Left forelimb (tissue), 1 donor: ENCODE measurements at places on chromosomes 3 and 15.

DNA sequence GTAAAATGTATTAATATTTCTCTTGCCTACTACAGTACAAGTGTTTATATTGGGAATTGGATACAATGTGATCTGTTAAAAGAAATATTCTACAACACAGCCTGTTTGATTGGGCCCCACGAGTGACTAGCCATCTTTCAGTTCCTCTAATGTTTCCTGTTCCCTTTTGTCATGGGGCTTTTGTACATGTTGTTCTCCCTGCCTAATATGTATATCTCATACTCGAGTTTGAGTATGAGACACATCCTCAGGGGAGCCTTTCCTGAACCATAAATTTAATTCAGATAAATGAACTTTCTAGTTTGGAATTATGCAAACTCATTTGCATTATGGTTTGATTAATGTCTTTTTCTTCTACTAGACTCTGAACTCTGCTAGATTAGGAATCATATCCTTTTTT, 65.5 kb downstream of the MEF2A start:
- DNase-seq = no peak

- DNase-seq = no peak
Observed at GRCh38 chr3:30241721-30242120, 364.7 kb upstream of the TGFBR2 start.

DNA sequence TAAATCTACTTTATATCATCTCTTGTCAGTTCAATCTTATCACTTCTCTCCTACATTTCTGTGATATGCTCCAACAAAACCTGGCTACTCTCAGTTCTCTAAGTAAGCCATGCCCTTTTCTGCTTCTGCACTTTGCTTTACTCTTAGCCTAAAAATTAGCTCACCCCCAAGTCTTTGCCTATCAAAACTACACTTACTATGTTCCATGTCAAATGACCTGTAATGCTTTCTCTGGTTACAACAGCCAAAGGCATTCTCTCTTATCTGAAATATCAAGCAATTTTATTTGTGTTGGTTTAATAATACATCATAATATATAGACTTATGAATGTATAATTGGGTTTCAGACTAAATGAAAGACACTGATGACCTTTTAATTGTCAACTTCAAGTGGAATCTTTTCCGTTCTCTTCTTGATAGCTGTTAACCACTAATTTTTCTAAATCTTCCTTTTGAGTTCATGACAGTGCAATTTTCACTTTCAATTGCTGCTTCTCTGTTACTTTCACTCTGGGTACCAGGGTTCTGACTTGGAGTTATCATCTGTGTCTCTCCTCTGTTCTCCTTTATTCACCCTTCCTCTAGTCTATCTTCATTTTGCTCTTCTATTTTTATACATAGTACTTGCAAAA, 619.0 kb upstream of the GOLIM4 start:
- no peak for DNase-seq

- no peak for DNase-seq
Observed at GRCh38 chr3:126528419-126528799, 4.5 kb downstream of the CHST13 start.

- DNase-seq = no peak
Observed at GRCh38 chr3:42572278-42572677, 9.5 kb downstream of the SEC22C start.

- DNase-seq = no peak
Observed at GRCh38 chr3:190883973-190884832, 21.7 kb upstream of the GMNC start.

DNA sequence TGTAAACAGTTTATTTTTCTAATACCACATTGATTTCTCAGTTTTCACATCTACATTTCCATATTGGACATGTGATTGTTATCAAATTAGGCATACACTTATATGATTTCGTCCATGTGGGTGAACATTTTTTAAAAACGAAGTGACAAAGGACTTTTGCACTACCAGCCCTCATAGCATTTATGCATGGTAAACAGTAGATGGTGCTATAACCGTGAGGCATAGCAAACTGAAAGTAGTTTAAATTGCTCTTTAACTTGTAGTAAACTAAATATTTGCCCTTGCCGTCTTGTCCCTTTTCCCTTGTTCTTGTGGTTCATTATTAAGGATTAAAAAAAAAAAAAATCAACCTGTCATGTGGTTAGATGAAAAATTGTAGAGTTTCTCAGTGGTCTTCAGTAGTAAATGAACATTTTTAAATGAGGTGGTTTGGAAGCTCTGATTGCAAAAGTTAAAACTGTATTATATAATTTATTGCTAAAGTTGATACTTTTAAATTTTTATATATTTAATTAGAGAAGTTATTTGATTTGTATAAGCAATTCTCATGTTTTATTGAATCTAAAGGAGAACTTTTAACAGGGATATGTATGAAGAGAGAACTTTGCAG, 24.0 kb downstream of the STX19 start:
- DNase-seq = no peak

DNA sequence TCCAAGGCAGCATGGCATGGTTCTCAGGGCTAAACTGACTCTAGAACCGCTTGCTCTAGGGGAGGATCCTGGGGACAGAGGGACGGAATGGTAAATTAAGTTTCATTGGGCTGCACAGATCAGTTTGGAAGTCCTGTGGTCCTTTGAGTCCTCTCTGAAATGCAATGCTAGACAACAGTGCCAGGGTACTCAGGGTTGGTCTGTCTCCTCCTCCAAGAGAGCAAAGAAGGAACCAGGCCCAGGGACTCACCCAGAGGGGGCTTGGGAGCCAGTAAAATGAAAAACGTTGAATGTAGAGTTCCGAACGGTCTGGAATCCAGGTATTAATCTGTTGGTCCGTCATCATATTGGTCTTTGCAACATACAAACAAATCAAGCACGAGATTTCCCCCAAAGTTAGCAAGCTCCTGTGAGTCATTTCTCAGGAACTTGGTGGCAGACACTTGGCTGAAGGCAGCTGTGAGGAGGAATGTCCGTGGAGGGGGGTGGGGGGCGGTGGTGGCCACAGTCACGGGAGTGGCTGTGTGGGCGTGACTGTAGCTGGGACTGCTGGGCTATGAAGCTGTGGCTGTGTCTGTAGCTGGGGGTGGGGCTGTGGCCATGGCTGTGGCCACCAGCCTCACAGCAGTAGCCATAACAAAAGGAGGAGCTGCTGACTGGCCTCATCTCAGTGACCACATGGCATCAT, 361.0 kb downstream of the SHQ1 start:
- DNase-seq = no peak

DNA sequence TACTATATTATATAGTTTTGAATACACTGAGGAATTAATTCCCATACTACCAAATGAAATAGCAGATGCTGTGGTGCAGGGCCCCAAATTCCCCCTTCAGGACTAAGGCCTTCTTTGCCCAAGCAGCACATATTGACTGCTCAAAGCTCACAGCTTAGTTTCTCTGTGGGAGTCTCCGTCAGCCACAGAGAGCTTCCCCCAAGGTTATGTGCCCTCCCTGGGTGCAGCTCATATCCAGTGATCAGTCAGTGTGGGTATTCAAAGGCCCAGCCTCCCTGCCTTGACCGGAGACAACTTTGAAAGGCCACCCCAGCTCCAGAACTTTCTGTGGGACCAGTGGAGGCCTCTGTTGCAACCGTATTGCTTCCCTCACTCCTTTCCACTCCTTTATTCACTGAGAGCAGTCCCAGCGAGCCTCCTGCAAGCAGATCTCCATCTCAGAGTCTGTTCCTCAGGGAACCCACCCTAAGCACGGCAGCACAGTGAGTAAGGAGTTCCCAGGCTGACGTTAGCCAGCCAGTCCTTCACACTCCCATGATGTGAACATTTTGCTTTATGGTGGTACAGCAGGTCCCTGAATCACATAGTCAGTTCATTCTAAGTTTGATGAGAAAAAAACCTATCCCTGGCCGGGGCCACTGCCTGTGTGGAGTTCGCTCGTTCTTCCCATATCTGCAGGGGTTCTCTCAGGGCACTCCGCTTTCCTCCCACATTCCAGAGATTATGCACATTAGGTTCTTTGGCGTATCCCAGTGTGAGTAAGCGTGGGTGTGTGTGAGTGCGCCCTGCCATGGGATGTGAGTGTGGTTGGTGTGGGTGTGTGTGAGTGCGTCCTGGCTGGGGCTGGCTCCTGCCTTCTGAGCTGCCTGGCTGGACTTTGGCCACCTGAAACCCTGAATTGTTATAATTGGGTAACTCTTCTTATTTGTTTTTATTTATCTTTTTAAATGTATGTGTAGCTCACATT, 64.4 kb upstream of the PPARG start:
- DNase-seq = no peak

DNA sequence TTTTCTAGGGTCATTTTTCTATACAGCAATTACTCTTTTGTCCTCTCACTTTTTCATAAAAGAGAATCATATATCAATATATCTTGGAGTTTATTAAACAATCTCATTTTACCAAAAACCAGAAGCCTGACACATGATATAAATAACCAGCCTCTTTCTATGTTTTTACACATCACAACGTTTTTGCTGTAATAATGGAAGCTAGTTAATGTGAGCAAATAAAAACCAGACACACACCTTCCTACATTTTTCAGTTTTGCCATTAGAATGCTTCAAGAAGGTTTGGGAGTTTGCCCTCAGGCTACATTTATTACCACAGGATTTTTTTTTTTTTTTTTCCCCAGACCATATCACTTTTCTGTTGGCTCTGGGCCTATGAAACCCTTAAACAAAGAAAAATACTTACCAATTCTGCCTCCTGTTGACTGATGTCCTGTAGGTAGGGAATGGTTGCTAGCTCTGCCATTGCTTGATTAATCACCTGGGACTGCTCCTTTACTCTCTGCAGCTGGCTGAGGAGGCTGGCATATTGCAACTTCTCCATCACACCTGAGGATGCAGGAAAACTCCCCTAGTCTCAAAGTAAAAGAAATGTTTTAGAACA, 165.5 kb downstream of the ECT2 start:
- no peak for DNase-seq

DNA sequence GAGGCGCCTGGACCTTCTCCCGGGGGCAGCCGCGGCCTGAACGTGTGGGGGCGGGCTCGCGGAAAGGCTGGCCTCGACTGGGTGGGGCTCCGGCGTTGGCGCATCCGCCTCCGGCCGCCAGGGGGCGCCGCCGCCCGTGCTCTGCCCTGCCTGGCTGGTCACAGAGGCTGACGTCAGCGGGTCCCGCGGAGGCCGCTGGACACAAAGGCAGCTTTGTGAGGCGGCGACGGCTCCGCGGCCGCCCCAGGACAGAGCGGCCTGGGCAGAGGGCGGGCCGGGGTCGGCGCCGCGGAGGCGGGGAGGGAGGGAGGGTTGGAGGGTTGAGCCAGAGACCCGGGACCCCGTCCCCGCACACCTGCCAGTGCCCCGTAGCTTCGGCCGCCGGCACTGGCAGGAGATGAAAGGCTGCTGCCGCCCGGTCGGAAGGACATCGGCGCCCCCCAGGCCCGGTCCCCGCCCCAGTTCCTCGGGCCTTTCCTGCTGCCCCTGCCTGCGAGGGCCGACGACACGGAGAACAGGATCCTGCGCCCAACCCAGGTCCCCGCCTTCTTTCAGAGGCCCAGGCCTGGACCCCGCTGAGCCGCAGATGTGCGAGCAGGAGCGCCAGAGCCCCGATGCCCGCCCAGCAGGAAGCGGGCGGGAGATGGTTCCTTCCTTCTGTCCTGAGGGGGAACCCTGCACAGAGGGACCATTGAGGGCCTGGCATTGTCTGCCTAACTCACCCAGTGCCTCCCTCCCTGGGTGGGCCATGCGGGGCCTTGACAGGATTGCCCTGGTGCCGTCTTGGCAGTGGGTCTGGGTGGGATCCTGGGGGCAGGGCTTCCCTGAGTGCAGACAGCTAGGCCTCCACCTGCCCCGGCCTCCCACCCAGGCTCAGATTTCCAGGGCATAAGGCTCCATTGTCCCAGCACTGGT, 8.7 kb upstream of the SEMA3B start:
- peak; percentile 97 for DNase-seq

DNA sequence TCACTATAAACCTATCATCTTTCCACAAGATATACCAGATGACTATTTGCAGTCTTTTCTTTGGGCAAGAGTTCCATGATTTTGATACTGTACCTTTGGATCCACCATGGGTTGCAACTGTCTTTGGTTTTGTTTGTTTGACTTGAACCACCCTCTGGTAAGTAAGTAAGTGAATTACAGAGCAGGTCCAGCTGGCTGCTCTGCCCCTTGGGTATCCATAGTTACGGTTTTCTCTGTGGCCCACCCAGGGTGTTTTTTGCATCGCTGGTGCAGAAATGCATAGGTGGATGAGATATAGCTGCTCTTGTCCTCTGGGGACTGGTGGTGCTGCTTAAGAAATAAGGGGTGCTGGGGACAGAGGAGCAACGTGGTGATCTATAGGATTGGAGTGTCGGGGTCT, 33.8 kb downstream of the CHDH start:
- peak; percentile 22 for DNase-seq

GRCh38 chr3:187507905-187508304, 139.7 kb downstream of the RTP4 start:
- no peak for DNase-seq

- DNase-seq = no peak
Observed at GRCh38 chr3:170622369-170623159, 36.7 kb upstream of the SLC7A14 start.

DNA sequence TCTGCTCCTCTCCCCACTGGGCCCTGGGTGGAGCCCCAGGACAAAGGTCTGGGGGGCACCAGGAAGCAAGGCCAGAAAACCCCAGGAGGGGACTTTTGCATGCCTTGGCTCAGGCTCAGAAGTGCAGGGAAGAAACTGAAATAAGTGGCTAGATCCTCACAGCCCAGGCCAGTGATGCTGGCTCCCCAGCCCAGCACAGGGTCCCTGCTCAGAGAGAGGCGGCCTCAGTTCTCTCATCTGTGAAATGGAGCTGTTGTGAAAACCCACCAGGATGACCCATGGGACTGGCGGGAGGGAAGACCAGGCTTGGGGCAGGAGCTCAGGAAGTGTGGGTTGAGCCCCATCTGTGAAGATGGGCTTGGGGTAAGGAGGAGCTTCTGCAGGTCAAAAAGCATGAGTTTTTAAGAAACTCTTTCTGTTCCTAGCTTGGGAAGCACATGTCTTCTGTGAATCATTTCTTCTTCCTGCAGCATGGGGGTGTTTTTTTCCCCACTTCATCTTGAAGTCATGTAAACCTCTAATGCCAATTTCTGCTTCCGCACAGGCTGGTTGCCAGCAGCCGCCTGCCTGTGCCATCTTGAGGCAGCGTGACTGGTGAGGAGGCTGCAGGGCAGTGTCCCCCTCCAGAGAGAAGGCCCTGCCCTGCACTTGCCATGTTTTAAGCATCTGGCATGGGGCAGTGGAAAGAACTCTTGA, 118.6 kb downstream of the SMAD6 start:
- no peak for DNase-seq

- no peak for DNase-seq
Observed at GRCh38 chr3:15291589-15292541, 40.5 kb downstream of the SH3BP5 start.

GRCh38 chr3:123377243-123377740, 71.6 kb downstream of the ADCY5 start:
- no peak for DNase-seq

DNA sequence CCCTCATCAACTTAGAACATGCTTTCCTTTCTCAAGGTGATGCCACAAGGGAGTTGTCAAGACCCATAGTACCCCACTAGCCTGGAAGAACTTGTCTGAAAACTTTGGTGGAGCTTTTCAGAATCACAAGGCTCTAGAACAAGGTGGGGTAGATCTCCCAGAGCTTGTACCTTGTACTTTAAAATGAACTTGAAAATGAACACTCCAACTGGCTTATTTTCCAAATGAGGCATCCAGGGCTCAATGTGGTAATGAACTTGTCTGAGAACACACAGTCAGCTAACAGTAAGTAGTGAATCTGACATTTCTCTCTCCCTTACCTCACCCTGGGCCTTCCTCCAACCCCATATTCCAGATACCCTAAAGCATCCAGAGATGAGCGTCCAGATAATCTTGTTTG, 81.8 kb upstream of the THBS1 start:
- DNase-seq = no peak
